Stimulated activated CD4-positive, alpha-beta T cell treated with anti-CD3 and anti-CD28 coated beads, Interleukin-1b, Interleukin-23, amount 100 ng/mL, for 24 hours (primary cell): ENCODE measurements at places on chromosomes 11 and 22.

DNA sequence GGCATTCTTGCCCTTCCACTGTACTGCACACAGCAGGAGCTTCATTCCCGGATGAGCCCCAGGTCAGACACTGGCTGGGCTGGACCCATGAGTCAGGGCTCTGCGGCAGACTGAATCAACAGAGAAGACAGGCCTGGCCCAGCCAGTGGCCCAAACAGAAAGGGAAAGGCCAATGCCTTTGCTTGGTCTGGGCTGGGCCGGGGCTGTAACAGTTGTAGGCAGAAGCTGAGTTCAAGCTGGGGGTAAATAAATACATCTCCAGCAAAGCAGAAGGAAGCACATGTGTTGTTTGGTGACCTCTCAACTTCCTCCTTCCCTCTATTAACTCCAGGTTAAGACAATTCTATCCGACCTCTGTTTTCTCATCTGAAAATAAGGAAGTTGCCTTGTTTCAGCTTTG lies 1.8 kb upstream of the SMIM35 start:
- DNase-seq, result no peak

- no peak for DNase-seq
Observed at GRCh38 chr11:59669611-59670009, 773 bp upstream of the PATL1 start.

DNA sequence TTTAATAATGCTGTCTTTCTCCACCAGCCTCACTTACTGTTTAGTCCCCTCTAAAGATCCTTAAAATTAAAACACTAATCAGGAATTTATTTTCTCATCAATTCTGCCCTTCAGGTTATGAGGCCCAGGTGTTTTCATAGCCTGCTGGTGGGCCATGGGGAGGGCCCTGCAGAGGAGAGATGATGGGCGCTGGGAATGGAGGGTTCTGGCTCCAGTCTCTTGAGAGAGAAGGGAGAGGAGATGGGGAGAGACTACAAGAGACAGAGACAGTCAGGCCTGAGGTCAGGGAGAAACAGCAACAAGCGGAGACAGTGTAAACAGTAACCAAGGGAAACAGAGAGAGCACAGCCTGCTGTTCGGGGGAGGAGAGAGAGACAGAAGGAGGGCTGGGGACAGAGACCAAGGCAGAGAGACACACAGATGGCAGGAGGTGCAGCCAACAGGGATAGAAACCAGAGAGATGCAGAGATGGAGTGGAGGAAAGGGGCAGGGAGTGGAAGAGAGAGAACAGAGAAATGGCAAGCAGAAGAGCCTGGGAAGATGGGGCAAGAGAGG lies 187.3 kb upstream of the SYT13 start:
- DNase-seq, result no peak

- no peak for DNase-seq
Observed at GRCh38 chr11:24794064-24794463, 297.2 kb downstream of the LUZP2 start.

- no peak for DNase-seq
Observed at GRCh38 chr11:88536616-88537265, 199.2 kb upstream of the CTSC start.

GRCh38 chr11:46253258-46254132 lies 24.0 kb upstream of the CREB3L1 start:
- no peak for DNase-seq

- DNase-seq, result no peak
Observed at GRCh38 chr11:33701302-33702230, 940 bp upstream of the C11orf91 start.

DNA sequence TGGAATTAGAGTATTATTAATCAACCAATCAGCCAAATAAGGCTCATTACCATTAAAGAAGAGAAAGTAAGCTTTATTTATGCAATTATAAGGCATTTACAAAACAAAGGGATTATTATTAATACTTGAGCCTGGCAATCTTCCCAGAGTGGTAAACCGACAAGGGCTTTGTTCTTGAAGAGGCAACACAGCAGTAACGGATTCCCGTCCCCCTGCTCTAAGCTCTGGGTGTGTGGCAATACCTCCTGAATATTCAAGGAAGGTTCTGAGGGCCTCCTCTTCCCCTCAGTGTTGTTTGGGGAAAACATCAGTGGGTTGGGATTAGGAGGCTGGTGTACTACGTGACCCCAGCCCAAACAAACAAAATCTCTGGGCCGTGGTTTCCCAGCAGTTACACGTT lies 176.5 kb downstream of the TENM4 start:
- no peak for DNase-seq

DNA sequence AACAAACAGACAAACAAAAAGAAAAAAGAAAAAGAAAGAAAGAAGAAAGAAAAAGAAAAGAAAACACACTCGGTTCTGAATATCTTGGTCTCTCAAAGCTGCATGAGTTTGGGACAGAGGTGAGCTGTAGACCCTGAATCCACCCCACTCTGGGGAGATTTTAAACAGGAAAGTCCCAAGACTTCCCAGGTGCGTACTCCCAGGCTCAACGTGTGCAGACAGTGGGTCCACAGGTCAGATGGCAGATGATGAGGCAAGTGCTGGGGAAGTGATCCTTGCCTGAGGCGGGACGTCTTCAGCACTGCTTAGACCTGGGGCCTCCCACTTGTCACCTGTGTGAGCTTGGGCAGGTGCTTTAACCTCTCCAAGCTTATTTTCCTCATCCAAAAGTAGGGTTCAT lies 9.3 kb downstream of the CREB3L1 start:
- no peak for DNase-seq

DNA sequence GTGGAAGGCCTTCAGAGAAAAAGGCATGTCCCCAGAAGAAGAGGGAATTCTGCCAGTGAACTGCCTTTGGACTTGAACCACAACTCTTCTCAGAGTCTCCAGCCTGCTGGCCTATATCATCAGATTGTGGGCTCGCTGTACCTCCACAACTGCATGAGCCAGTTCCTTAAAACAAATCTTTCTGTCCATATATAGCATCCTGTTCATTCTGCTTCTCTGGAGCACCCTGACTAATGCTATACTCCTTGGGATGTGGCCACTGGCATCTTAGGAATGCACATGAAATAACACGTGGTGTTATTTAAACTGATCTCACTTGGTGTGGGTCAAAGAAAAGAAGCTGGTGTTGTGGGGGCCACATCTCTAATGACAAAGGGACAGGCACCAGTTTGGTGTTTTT lies 58.3 kb upstream of the VSTM5 start:
- DNase-seq, result no peak

- DNase-seq, result no peak
Observed at GRCh38 chr22:42039271-42039670, 31.3 kb downstream of the NAGA start.

- no peak for DNase-seq
Observed at GRCh38 chr11:62391642-62392425, 27.0 kb upstream of the SCGB1A1 start.

- no peak for DNase-seq
Observed at GRCh38 chr22:48152164-48152775, 1389.8 kb downstream of the TBC1D22A start.

- DNase-seq, result no peak
Observed at GRCh38 chr11:110870816-110871522, 158.7 kb upstream of the ARHGAP20 start.

- DNase-seq, result no peak
Observed at GRCh38 chr22:42292732-42293520, 22.5 kb upstream of the TCF20 start.

- DNase-seq, result no peak
Observed at GRCh38 chr11:44596525-44597276, 31.2 kb downstream of the CD82 start.

GRCh38 chr11:85914425-85914824 lies 59.2 kb downstream of the CCDC83 start:
- no peak for DNase-seq

DNA sequence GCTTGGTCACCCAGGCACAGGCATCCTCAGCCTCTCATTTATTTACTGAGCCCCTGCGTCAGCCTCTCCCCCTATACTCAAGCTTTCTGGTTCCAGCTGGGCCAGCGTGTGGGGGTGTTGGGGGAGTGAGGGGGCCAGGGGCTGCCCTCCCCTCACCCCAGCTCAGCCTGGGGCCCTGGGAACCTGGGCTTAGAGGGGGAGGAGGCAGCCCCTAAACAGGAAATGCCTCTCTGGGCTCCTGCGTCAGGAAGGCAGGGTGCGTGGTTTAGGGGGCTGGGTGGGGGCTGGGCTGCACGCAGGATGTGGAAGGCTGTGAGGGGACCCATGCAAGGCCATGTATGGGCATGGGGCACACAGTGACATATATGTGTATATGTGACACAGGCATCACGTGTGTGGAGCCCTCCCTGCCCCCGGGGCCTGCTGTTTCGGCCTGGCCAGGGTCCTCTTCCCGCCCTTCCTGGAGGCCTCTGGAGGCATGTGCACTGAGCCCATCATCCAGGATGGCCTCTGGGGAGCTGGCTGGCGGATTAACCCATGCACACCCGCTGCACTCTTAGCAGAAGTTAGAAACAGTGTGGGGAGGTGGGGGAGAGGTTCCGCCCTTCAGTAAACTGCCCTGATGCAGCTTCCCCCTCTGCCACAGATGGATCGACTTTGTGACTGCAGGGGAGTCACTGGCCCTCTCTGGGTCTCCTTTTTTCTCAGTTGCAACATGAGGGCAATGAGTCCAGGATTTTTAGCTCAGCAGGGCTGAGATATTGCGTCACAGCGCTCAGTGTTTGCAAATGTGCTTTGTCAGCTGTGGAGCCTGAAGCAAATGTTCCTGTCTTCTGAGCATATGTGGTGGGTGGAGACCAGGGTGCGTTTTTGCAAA lies 1.1 kb upstream of the CD248 start:
- no peak for DNase-seq

GRCh38 chr22:47448231-47449223 lies 686.1 kb downstream of the TBC1D22A start:
- no peak for DNase-seq

GRCh38 chr11:104005234-104005855 lies 31.1 kb upstream of the DDI1 start:
- DNase-seq, result no peak

DNA sequence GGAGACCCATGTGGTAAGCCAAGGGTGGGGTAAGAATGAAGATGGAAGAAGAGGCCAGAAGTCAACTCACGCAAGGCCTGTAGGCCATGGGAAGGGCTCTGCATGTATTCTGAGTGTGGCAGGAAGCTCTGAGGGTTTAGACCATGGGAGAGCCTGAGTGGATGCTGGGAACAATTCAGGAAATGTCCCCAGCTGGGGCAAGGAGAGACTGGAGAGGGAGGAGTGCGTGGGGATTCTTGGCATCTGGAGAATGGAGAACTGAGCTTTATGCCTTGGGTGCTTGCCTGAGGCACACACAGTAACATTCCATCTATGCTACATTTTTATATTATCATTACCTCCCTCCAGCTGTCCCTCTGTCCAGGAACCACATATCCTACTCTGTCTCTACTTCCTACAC lies 50.4 kb upstream of the CD82 start:
- no peak for DNase-seq

DNA sequence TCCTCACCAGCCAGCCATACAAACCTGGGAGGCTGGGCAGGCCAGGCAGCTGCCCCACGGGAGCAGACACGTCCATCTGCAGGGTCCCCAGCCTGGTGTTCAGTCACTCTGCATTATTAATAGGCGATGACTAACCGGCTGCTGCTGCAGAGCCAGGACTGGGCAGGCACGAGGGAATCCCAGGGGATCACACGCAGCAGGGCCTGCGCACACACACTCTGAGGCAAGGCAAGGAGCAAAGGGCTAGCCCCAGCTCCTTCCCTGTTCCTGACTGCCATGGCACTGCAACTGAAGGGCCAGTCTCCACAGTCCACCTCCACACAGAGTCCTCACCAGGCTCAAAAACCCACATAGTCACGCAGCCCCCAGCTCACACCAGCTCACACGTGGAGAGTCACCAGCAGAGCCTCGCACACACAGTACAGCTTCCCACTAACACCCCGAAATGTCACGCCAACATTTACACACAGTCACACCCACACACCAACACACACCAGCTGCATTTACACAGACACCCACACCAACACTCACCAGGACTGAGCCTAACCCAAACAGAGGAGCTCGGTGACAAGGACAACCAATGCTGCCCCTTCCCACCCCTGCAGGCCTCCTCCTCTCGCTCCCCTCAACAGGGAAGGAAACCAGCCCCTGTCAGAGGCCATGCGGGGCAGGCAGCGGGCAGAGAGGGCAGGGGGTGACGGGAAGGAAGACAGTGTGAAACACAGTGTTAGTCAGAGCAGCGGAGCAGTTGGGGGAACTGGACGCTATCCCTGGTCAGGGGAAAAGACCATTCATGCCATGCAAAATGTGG lies 47.3 kb downstream of the NRXN2 start:
- DNase-seq, result no peak

DNA sequence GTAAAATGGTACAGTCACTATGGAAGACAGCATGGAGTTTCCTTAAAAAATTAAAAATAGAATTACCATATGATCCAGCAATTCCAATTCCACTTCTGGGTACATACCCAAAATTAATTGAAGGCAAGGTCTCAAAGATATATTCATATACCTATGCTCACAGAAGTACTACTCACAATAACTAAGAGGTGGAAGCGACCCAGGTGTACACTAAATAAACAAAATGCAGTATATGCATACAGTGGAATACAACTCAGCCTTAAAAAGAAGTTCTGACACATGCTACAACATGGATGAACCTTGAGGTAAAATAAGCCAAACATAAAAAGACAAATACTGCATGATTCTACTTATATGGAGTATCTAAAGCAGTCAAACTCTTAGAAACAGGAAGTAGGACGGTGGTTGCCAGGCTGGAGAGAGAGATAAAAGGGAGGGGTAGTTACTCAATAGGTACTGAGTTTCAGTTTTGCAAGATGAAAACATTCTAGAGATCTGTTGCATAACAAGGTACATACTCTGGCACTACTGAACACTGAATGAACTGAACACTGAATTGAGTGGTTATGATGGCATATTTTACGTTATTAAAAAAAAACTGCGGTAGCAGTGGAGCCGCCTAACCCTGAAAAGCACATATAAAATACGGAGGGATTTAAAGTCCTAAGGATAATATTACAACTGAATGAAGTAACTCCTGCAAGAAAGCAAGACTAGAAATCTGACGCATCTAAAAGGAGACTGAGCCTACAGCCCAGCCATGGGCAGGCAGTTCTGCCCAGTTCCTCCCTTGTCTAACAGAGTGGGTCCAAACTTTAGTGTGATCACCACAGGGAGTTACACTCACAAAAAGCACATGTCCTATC lies 12.8 kb downstream of the DGCR2 start:
- no peak for DNase-seq

GRCh38 chr11:96288915-96289314 lies 54.1 kb downstream of the MAML2 start:
- no peak for DNase-seq

GRCh38 chr22:23874871-23875270 lies 17.2 kb downstream of the SLC2A11 start:
- no peak for DNase-seq
